ENCODE measurements at places on chromosomes 13 and 19.

GRCh38 chr19:56917529-56917928, 77.0 kb upstream of the PEG3 start:
- no peak for DNase-seq
- H3K4me1 ChIP-seq = no peaks in the 10 kb centered on the region
- no peak overlapping the region for H3K4me3 ChIP-seq
- H3K36me3 ChIP-seq = no peaks in the 10 kb centered on the region

- H3K36me3 ChIP-seq = no peaks in the 10 kb centered on the region
- no peaks in the 10 kb centered on the region for H3K4me1 ChIP-seq
- no peak overlapping the region for H3K27ac ChIP-seq
- DNase-seq = no peak
These were observed 222.1 kb upstream of the OBI1 start for GRCh38 chr13:78881054-78881453.

DNA sequence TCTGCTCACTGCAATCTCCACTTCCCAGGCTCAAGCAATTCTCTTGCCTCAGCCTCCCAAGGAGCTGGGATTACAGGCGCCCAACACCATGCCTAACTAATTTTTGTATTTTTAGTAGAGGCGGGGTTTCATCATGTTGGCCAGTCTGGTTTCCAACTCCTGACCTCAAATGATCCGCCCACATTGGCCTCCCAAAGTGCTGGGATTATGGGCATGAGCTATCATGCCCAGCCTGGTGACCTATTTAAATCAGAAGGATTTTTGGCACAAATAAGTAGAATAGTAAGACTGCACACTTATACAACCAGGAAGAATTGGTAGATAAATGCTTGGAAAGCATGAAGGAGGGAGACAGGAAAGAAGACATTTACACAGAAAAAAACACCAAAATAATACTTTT, 53.4 kb upstream of the AKAP11 start:
- no peaks in the 10 kb centered on the region for H3K36me3 ChIP-seq
- no peaks in the 10 kb centered on the region for H3K27me3 ChIP-seq
- H3K27ac ChIP-seq = no peak overlapping the region
- H3K4me1 ChIP-seq = no peaks in the 10 kb centered on the region

DNA sequence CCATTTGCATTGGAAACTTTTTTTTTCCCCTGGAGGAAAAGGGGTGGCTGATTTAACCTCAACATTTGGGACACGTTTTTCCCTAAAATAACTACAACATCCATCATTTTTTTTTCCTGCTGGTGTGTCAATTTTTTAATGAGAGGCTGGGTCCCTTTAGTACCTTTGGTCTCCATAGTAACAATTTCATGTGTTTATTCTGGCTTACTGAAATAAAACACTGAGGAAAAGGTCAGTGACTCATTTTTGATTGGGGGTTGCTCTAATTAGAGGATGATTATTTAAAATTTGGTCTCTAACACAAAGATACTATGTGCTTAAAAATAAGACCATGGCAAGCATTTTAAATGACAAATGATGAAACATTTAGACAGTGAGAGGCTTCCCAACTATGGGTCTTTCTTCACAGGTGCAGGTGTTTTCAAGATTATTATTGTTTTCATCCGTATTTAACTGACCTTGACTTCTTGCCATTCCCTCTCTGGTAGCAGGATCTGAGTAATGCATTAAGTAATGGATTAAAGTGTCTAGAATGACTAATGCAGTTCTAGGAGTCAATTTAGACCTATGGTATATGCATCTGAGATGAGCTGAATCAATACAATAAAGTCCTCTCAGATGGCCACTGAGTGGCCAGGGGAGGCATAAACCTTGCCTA, 406.4 kb downstream of the KCNRG start:
- H3K36me3 ChIP-seq = no peaks in the 10 kb centered on the region
- H3K27ac ChIP-seq = no peak overlapping the region
- no peaks in the 10 kb centered on the region for H3K27me3 ChIP-seq
- H3K4me1 ChIP-seq = peaks cover 48% of the 10 kb centered on the region

DNA sequence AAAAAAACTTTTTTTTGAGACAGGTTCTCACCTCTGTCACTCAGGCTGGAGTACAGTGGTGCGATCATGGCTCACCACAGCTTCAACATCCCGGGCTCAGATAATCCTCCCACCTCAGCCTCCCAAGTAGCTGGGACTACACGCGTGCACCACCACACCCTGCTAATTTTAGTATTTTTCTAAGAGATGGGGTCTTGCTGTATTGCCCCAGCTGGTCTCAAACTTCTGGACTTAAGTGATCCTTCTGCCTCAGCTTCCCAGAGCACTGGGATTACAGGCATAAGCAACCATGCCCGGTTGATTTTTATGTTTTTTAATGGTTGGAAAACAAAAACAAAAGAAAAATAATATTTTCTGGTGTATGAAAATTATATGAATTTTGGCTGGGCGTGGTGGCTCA, 9.2 kb upstream of the ACP7 start:
- no peaks in the 10 kb centered on the region for H3K4me1 ChIP-seq
- DNase-seq = no peak
- H3K4me3 ChIP-seq = no peak overlapping the region
- H3K27me3 ChIP-seq = peaks cover 10% of the 10 kb centered on the region
- no peak overlapping the region for H3K27ac ChIP-seq
- no peaks in the 10 kb centered on the region for H3K36me3 ChIP-seq

All from tibial nerve (tissue), 4 donors.